ENCODE measurements at places on chromosomes 16 and 17. TPM values are rescaled to one million over a fixed set of nuclear protein-coding genes. Genes with fewer than 3 reads are reported as not detected.

Gene GOT2
- 53.4 TPM for polyA plus RNA-seq

Gene RGS9
- polyA plus RNA-seq = 3.5 TPM

Gene SLC12A3
- polyA plus RNA-seq = not detected

Gene RMI2
- polyA plus RNA-seq = 8.0 TPM

Gene PRR15L
- polyA plus RNA-seq = 0.29 TPM

Gene C17orf78
- 0.08 TPM for polyA plus RNA-seq

Gene WNT9B
- 0.13 TPM for polyA plus RNA-seq

Gene PITPNM3
- polyA plus RNA-seq = 3.9 TPM

Gene GCGR
- polyA plus RNA-seq = not detected

Gene ARHGAP44
- 5.0 TPM for polyA plus RNA-seq

Gene SLC6A4
- polyA plus RNA-seq = 0.21 TPM

Gene CA4
- polyA plus RNA-seq = 5.7 TPM

Gene KRT12
- 0.25 TPM for polyA plus RNA-seq

Gene TBX21
- 0.42 TPM for polyA plus RNA-seq

Gene KRTAP9-4
- polyA plus RNA-seq = not detected

Gene CTRB2
- not detected for polyA plus RNA-seq

Gene HYDIN
- polyA plus RNA-seq = 1.2 TPM

Gene NPIPB13
- polyA plus RNA-seq = 4.5 TPM

Gene NMT1
- polyA plus RNA-seq = 41.6 TPM

Gene RNF43
- 0.08 TPM for polyA plus RNA-seq

Gene FOXN1
- polyA plus RNA-seq = not detected

Gene HES7
- polyA plus RNA-seq = 0.11 TPM

Gene PRSS8
- polyA plus RNA-seq = not detected

Measured in muscle of back (tissue), 13 donors.